Vagina (tissue), 2 donors: ENCODE measurements at places on chromosomes 2 and 18.

DNA sequence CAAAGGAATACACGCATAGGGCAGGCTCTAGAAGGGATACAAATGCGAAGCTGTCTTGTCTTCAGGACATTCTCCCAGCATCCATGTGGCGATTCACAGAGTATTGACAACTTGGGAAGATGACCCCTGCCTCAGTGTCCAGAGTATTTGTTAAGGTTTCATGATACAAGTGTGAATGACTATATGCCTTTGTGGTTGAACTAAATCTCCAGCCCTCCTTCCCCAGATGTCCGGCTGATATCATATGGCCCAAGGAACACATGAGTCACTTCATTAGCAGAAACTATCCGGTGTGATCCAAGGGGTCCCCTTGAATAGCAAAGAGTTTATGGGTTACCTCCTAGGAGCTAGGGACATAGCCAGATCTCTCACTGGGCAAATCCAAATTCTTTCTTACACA, 151.0 kb downstream of the INSIG2 start:
- DNase-seq: no peak
- H3K4me1 ChIP-seq: no peaks in the 10 kb centered on the region
- H3K27ac ChIP-seq: no peak overlapping the region

DNA sequence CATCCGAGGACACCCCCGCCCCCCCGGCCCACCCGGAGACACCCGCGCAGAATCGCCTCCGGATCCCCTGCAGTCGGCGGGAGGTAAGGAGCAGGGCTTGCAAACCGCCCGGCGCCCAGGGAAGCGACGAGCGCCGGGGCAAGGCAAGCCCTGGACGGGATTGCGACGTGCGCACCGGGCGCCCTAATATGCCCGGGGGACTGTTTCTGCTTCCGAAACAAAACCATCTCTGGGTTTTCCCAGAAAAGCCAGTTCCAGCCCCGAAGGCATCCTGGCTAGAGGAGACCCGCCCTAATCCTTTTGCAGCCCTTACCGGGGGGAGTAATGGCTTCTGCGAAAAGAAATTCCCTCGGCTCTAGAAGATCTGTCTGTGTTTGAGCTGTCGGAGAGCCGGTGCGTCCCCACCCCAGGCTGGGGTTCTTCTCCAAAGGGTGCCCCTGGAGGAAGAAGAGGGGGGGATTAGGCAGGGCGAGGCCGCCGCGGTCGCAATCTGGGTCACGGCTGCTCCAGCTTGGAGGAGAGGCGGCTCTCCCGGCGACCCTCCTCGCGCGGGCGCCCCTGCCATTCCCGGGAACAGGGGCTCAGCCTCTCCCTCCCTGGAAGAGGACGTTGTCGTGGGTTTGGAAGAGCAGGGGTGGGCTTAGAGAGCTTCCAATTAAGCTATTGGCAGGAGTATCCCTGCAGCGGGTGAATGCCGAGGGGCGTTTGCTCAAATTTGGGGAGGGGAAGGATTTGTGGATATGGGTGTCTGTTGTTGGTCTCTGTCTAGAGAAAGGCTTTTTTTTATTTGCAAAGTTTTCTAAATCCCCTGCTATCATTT, 521 bp downstream of the MYCN start:
- no peak overlapping the region for H3K27ac ChIP-seq
- peak overlapping the region; percentile 61 for H3K4me3 ChIP-seq
- peaks cover 47% of the 10 kb centered on the region for H3K4me1 ChIP-seq
- no peaks in the 10 kb centered on the region for H3K27me3 ChIP-seq

- H3K27me3 ChIP-seq: no peaks in the 10 kb centered on the region
- DNase-seq: no peak
- H3K4me3 ChIP-seq: no peak overlapping the region
- no peaks in the 10 kb centered on the region for H3K4me1 ChIP-seq
- no peaks in the 10 kb centered on the region for H3K36me3 ChIP-seq
Observed at GRCh38 chr2:44825702-44826101, 115.8 kb upstream of the SIX3 start.

- no peaks in the 10 kb centered on the region for H3K36me3 ChIP-seq
- H3K27me3 ChIP-seq: no peaks in the 10 kb centered on the region
- H3K4me3 ChIP-seq: no peak overlapping the region
- no peak for DNase-seq
- H3K27ac ChIP-seq: peak overlapping the region; percentile 25
Observed at GRCh38 chr2:175030380-175031271, 25.4 kb upstream of the CHN1 start.

- no peak overlapping the region for H3K4me3 ChIP-seq
- no peaks in the 10 kb centered on the region for H3K27me3 ChIP-seq
- DNase-seq: no peak
- H3K4me1 ChIP-seq: peaks cover 12% of the 10 kb centered on the region
- peak overlapping the region; percentile 4 for H3K27ac ChIP-seq
Observed at GRCh38 chr2:224870341-224870740, 154.2 kb upstream of the CCDC195 start.

- H3K36me3 ChIP-seq: no peaks in the 10 kb centered on the region
- H3K27me3 ChIP-seq: no peaks in the 10 kb centered on the region
- no peak overlapping the region for H3K4me3 ChIP-seq
- no peaks in the 10 kb centered on the region for H3K4me1 ChIP-seq
Observed at GRCh38 chr18:74069178-74070050, 78.2 kb downstream of the FBXO15 start.

GRCh38 chr2:188381614-188382013, 89.9 kb downstream of the GULP1 start:
- no peak overlapping the region for H3K4me3 ChIP-seq
- no peaks in the 10 kb centered on the region for H3K27me3 ChIP-seq
- DNase-seq: no peak
- no peak overlapping the region for H3K27ac ChIP-seq
- peaks cover 11% of the 10 kb centered on the region for H3K4me1 ChIP-seq

- H3K27ac ChIP-seq: no peak overlapping the region
- H3K36me3 ChIP-seq: no peaks in the 10 kb centered on the region
- no peaks in the 10 kb centered on the region for H3K27me3 ChIP-seq
- no peaks in the 10 kb centered on the region for H3K4me1 ChIP-seq
Observed at GRCh38 chr2:173462892-173463840, 108.5 kb downstream of the CDCA7 start.

DNA sequence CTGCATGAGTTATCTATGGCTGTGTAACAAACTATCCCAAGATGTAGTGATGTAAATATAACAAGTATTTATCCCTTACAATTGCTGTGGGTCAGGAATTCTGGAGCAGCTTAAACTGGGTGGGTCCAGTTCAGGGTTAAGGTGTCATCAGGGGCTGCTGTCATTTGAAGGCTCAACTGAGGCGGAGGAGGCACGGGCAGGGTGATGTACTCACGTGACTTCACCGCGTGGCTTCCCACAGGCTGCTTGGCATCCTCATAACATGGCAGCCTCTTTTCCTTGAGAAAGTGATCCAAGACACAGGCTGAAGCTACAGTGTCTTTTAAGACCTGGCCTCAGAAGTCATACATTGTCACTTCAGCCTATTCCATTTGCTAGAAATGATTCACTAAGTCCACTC, 125.8 kb downstream of the PTGR3 start:
- H3K27me3 ChIP-seq: no peaks in the 10 kb centered on the region
- H3K4me1 ChIP-seq: no peaks in the 10 kb centered on the region
- H3K36me3 ChIP-seq: no peaks in the 10 kb centered on the region

DNA sequence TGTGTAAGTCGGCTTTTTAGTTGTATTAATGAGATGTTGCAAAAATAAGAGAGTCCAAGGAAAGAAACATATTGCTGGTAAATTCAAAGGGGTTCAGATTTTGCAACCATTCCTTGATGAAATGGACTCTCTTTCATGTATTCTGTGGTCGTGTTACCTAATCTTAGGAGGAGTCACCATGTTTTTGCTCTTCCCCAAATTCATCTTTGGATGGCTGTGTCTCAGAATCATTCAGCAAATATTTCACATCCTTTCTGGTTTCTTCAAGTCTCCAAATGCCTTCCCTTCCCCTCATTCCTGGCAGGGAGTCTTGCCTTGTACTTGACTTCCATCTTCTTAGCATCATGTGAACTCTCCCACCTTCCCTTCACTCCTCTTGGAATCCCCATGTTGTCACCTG, 66.1 kb downstream of the PTPRM start:
- H3K4me1 ChIP-seq: no peaks in the 10 kb centered on the region
- no peak overlapping the region for H3K4me3 ChIP-seq
- H3K27ac ChIP-seq: no peak overlapping the region
- no peak for DNase-seq
- H3K27me3 ChIP-seq: no peaks in the 10 kb centered on the region

- no peaks in the 10 kb centered on the region for H3K4me1 ChIP-seq
- no peak overlapping the region for H3K27ac ChIP-seq
- H3K36me3 ChIP-seq: no peaks in the 10 kb centered on the region
- no peak for DNase-seq
- no peak overlapping the region for H3K4me3 ChIP-seq
- H3K27me3 ChIP-seq: no peaks in the 10 kb centered on the region
Observed at GRCh38 chr18:3836483-3837335, 386.7 kb downstream of the TGIF1 start.

GRCh38 chr2:19800796-19801195, 101.0 kb downstream of the TTC32 start:
- peaks cover 11% of the 10 kb centered on the region for H3K4me1 ChIP-seq
- no peak overlapping the region for H3K27ac ChIP-seq
- no peak for DNase-seq
- no peaks in the 10 kb centered on the region for H3K27me3 ChIP-seq

- DNase-seq: no peak
- H3K4me1 ChIP-seq: peaks cover 34% of the 10 kb centered on the region
- no peak overlapping the region for H3K27ac ChIP-seq
- no peak overlapping the region for H3K4me3 ChIP-seq
Observed at GRCh38 chr2:224543939-224544338, 41.2 kb downstream of the CUL3 start.

DNA sequence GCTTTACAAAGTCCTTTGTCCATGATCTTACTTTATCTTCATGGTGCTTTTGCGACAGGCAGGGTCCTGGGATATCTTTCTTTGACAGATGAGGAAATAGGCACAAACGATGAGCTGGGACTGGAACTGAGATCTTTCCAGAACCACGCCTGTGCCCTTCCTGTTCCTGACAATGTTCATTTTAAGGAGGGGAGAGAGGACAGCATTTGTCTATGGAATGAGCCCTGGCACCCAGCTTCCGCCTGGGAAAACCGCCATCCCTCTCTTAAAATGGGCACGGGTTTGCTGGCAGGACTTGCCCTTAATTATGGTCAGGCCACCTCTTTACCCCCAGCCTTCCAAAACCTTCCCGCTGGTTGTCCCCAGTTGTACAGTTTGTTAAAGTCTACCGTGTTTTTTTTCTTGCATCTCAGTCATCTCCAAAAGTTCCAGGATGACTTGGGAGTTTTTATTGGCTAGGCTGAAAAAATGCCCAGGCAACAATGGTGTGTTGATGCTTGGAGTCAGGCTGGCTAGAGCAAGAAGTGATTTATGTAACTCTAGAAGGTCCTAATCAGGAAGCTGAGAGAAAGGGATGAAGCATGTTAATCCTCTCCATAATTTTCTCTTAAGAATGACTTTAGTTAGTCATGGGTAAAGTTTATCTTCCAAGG, 264.9 kb upstream of the EPAS1 start:
- H3K4me3 ChIP-seq: no peak overlapping the region
- peaks cover 35% of the 10 kb centered on the region for H3K4me1 ChIP-seq
- peak overlapping the region; percentile 33 for H3K27ac ChIP-seq
- H3K36me3 ChIP-seq: no peaks in the 10 kb centered on the region
- H3K27me3 ChIP-seq: no peaks in the 10 kb centered on the region
- no peak for DNase-seq

GRCh38 chr18:44969214-44969795, 288.6 kb downstream of the SETBP1 start:
- H3K27ac ChIP-seq: no peak overlapping the region
- H3K4me3 ChIP-seq: no peak overlapping the region
- no peaks in the 10 kb centered on the region for H3K27me3 ChIP-seq
- H3K36me3 ChIP-seq: no peaks in the 10 kb centered on the region
- H3K4me1 ChIP-seq: peaks cover 8% of the 10 kb centered on the region

DNA sequence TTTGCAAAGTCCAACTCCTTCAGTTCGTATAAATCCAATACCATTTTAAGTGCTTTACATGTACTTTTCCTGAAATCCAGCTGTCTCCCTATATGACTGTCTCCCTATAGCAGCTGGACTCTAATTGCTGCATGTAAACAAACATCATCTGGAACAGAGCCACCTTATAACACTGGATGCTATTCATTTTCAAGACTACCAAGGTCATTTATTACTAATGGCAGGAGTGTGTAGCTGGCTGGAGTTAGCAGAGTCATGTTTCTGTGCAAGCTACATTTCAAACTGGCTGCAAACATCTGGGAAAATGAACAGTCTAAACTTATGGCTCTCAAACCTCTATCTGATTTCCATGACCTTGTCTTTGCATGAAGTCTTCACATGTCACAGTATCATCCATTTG, 575.2 kb downstream of the PIK3C3 start:
- no peak for DNase-seq
- no peaks in the 10 kb centered on the region for H3K4me1 ChIP-seq
- no peaks in the 10 kb centered on the region for H3K36me3 ChIP-seq
- no peaks in the 10 kb centered on the region for H3K27me3 ChIP-seq
- no peak overlapping the region for H3K4me3 ChIP-seq

DNA sequence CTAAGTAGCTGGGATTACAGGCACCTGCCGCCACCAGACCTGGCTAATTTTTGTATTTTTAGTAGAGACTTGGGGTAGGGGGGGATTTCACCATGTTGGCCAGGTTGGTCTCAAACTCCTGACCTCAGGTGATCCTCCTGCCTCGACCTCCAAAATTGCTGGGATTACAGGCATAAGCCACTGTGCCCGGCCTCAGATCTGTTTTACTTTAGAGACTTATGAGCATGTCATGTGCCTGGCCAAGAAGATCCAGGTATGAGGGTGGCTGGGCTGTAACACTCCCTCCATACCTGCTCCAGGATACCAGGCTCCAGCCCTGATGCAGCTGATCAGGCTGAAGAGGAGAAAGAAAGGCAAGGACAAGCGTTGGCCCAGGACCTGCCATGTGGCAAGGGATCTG, 125.0 kb downstream of the LPIN1 start:
- DNase-seq: peak; percentile 62
- H3K4me1 ChIP-seq: peaks cover 11% of the 10 kb centered on the region

GRCh38 chr2:236694146-236694888, 124.7 kb downstream of the ACKR3 start:
- H3K27ac ChIP-seq: no peak overlapping the region
- H3K36me3 ChIP-seq: no peaks in the 10 kb centered on the region
- H3K4me3 ChIP-seq: no peak overlapping the region
- no peaks in the 10 kb centered on the region for H3K27me3 ChIP-seq
- no peaks in the 10 kb centered on the region for H3K4me1 ChIP-seq

DNA sequence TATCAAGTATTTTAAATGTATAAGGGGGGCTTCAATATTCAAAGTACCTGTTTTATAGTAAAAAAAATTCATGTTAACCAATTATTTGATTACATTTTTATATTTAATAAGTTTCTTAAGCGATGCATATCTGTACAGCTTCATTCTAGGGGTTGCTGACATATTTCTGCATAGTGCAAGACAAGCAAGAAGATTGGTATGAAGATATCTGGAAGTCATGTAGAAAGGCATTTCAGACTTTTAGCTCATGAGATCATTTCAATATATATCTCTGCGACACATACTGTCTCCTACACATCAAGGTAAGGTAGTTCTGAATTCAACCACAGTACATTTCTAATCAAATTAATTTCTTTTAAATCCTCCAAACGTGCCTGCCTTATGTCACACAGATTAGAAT, 73.1 kb downstream of the MEMO1 start:
- H3K4me1 ChIP-seq: peaks cover 6% of the 10 kb centered on the region
- H3K4me3 ChIP-seq: no peak overlapping the region
- H3K27ac ChIP-seq: no peak overlapping the region
- no peaks in the 10 kb centered on the region for H3K27me3 ChIP-seq
- DNase-seq: no peak
- peaks cover 5% of the 10 kb centered on the region for H3K36me3 ChIP-seq

GRCh38 chr2:215505044-215505786, 69.3 kb upstream of the FN1 start:
- no peaks in the 10 kb centered on the region for H3K27me3 ChIP-seq

GRCh38 chr2:16513626-16514025, 152.0 kb downstream of the CYRIA start:
- no peak for DNase-seq
- H3K27ac ChIP-seq: no peak overlapping the region
- H3K4me3 ChIP-seq: no peak overlapping the region
- no peaks in the 10 kb centered on the region for H3K27me3 ChIP-seq
